Stimulated activated naive CD4-positive, alpha-beta T cell treated with Interleukin-2 at 50 U/mL for 16 hours (primary cell): ENCODE measurements at places on chromosomes 1 and 21.

DNA sequence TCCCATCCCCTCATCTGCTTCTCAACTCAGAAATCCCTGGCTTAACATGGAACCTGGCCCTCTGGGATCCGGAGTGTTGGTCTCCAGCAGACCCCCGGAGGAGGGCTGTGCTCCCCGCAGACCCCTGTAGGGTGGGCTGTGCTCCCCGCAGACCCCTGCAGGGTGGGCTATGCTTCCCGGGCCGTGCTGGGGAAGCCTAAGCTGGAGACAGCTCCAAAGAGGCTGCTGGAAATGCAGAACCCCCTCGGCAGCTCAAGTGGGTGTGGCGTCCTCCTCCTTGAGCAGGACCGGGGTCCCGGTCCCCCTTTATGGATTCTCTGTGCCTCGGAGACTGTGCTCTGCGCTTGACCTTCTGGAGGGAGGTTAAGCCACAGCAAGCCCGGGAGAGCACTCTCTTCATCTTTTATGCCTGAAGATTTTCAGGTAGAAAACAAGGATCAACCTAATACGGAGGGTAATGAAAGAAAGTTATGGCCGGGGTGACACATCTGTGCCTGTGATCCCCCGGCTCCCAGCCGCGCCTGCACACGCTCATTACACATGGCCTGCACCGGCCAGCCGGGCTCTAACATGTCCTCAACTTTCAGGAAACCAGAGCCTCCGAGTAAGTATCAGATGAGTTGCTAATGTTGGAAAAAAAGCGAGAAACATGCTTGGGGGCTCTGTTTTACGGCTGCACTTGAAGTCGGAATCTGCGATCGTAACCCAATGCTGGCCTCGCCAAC, 87.7 kb upstream of the ACTRT2 start:
- DNase-seq, result no peak

GRCh38 chr1:67677930-67678329, 7.1 kb upstream of the GADD45A start:
- DNase-seq, result no peak

GRCh38 chr1:208216062-208216461, 28.1 kb downstream of the PLXNA2 start:
- DNase-seq, result no peak

- DNase-seq, result no peak
These were observed 33.4 kb downstream of the DDX20 start for GRCh38 chr1:111789142-111789541.

DNA sequence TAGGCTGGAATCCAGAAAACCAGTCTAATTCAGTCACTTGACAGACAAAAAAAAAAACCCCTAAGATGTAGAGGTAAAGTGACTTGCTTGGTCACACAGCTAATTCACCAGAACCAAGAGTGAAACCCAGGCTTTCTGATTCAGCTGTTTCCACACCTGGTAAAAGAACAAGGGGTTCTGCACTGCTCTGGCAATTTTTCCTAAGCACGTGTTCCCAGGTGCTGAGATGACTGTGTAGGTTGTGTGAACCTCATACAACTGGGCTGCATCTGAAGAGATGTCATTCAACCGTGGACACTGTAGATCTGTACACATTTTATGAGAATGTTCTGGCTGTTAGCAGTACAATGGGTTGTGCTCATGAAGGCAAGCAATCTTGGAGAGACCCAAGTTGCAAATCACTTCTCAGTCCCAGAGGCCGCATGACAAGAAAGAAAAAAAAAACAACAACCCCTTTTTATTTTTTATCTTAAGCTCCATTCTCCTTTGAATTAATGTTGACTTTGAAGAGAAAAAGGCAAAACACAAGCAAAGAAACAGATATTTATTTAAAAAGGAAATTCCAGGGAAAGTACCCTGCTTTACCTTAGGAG, 95.4 kb downstream of the INTS7 start:
- DNase-seq, result peak; percentile 22

DNA sequence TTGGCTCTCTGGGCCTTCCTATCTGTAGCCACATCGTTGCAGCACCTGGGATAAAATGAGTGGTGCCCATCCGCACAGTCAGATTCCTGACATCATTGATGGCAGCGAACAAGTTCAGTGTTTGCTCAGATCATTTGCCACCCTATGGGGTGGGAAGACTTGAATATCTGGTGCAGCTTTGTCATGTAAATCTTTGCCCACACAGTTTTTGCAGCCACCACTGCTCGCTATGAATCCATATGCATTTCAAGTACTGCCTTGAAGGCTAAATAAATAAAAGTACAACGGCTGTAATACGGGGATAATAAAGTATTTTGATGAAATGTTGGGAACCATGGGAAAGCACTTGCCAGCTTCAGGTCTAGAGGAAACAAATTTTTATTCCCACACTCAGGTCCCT, 56.3 kb upstream of the COA6 start:
- no peak for DNase-seq

- no peak for DNase-seq
These were observed 202.2 kb downstream of the PTBP2 start for GRCh38 chr1:96923753-96924152.

DNA sequence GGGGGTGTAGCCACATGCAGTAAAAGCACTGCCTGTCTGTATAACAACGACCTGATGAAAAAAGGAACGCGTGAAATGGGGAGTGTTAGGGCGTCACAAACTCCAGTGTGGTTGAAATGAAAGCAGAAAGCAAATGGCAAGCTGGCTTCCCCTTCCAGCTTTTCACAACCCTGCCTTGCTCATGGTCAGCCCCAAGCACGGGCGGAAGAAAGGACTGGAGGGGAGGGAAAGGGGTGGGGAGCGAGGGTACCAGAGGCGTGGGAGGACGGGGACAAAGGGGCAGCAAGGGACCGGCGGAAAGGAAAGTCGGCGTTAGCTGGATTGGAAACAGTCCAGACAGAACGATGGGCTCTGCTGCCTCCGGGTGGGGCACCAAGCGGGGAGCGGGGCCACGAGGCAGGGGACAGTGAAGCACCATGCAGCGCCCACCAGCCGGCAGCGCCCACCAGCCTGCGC, 9.6 kb downstream of the VPS26C start:
- no peak for DNase-seq

GRCh38 chr1:19076841-19077616, 120.6 kb upstream of the IFFO2 start:
- DNase-seq, result no peak

DNA sequence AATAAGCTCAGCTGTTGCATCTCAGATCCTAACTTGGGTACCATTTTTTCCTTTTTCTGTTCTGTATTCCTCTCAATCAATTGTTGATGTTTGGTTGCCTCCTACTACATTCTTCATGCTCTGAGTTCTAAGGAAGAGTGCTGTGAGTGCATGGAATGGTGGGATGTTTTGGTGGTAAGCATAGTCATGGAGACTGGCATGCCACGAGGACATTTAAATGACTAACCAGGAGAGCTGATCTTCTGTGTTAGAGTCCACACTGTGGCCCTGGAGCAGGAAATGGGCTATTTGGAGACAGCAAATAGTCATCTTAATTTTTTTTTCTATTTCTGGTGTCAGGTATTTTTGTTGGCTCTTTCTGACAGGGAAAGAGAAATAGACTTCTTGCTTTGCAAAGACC, 69.5 kb upstream of the HSD17B7 start:
- DNase-seq, result no peak

DNA sequence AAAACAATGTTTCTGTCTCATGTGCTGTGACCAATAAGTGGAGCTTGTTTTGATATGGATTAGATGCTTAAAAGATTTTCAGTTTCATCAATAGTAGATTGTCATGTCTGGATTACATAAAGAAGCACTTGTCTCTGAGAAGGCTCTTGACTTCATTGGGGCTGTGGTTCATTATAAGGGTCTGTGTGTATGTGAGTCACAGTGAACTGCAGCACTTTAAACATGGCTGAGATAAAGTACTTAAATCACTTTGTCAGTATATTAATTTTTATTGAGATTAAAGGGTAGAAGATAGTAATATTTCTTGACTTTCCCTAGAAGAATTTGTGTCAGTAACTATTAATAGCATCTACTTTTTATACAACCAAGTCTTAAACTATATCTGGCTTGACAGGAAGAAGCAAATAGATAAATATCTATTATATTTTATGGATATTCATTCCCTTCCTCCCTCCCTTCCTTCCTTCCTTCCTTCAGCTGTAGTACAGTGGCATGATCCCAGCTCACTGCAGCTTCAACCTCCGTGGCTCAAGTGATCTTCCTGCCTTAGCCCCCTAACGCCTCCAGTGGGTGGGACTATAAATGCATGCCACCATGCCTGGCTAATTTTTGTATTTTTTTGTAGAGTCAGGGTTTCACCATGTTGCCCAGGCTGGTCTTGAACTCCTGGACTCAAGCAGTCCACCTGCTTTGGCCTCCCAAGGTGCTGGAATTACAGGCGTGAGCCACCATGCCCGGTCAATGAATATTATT, 48.8 kb downstream of the ZFYVE9 start:
- DNase-seq, result no peak

DNA sequence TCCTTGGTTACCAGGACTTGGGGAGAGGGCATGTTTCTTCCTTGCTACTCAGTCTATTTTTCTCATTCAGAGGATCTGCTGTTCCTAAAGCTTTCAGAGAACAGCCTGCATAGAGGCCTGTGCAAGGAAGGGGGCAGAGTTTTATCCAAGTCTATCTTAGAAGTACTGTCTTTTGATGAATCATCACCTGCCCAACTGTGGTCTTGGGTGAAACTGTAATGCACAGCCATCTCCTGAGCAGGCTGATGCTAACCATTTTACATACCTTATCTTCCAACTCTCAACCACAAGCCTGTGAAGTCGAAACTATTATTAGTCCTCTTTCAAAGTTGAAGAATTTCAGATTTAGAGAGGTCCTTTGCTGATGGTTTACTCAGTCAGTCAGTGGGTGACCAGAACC, 368.0 kb downstream of the HHAT start:
- DNase-seq, result no peak

- no peak for DNase-seq
These were observed 13.4 kb downstream of the PLEKHO1 start for GRCh38 chr1:150162862-150163706.

DNA sequence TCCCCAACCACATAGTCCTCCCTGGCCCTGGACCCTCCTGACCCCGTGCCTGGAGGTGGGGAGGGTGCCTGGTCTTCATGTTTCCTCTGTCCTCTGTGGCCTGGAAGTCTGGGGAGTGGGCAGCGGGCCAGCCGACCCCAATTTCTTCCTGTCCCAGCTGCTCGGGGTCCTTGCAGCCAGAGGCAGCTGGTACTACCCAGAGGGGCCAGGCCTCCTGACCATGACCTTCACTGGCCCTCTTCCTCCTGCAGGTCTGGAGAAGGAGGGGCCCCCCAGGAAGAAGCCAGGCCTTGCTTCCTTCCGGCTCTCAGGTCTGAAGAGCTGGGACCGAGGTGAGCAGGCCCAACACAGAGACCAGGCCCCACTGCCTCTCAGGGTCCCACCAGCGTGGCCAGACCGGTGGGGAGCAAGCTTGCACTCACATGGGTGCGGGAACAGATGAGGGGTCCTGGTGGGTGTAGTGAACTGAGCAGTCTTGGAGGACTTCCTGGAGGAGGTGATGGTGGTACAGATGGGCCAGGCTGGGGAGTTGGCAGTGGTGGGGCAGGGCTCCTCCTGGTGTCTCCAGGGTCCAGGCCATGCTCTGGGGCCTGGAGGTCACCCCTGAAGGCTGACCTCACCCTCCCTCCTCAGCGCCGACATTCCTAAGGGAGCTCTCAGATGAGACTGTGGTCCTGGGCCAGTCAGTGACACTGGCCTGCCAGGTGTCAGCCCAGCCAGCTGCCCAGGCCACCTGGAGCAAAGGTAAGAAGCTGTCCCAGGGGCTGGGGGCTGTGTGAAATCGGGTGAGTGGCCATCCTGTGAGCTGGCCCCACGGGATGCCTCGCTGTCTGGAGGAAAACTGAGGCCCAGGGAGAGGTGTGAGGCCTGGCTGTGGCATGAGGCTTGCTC, 32.7 kb downstream of the TRIM11 start:
- DNase-seq, result no peak

- no peak for DNase-seq
These were observed 730.7 kb upstream of the ADGRL4 start for GRCh38 chr1:79737193-79737592.

- peak; percentile 6 for DNase-seq
These were observed 19.9 kb downstream of the INSRR start for GRCh38 chr1:156838972-156839371.

- DNase-seq, result no peak
These were observed 3.3 kb upstream of the FMOD start for GRCh38 chr1:203354246-203354645.

DNA sequence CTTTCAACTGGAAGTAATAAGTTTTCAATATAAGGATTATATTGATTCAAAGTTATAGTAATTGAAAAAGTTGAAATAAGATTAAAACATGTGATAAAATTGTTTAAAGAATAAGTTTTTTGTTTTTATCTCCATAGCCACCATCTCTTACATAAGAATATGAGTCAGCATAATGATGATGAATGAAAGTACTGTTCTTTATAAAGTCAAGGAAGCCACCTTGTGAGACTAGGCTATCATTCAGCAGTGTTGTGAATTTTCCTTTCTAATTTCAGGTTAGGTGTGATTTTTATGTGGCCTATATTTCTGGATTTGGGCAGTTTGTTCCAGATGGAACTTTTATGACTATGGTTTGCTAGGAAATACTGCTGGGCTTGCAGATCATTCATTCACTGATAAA, 22.4 kb upstream of the ASB17 start:
- no peak for DNase-seq

GRCh38 chr1:212477014-212477679, 44.4 kb downstream of the NENF start:
- DNase-seq, result peak; percentile 65

GRCh38 chr1:162753001-162753658, 37.4 kb upstream of the HSD17B7 start:
- DNase-seq, result no peak

DNA sequence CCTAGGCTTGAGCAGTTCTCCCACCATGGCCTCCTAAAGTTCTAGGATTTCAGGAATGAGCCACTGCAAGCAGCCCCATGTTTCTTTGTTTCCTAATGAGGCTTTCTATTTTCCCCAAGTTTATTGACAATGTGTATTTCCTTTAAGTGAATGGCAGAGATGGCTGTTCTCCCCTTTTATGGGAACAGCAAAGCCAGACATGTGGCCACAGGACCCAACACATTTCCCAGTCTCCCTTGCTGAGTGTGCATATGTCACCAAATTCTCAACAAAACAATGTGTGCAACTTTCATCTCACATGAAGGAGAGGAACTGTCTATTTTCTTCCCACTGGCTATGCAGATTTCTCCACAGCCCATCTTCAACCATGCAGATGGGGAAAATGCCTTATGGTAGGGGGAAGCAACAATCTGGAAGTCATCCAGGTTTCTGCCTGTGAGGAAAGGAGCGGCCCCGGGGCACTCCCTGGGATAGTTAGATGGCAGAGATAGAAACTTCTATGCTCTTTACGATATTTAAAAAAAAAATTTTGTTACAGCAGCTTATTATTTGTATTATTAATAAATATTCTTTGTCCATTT, 28.6 kb upstream of the MAP10 start:
- no peak for DNase-seq

- DNase-seq, result no peak
These were observed 9.5 kb downstream of the TDRD5 start for GRCh38 chr1:179601093-179601492.

GRCh38 chr1:222301652-222302051, 246.3 kb downstream of the HHIPL2 start:
- DNase-seq, result no peak
